ENCODE measurements at places on chromosomes 7 and 10. TPM values are rescaled to one million over a fixed set of nuclear protein-coding genes. Genes with fewer than 3 reads are reported as not detected.

Gene SFMBT2
- 2.4 TPM for total RNA-seq

Gene SPDYE11
- not detected for total RNA-seq

Gene ZNF138
- total RNA-seq, result 3.0 TPM

Gene TAS2R5
- total RNA-seq, result 0.22 TPM

Gene ZPBP
- total RNA-seq, result 0.12 TPM

Gene CCZ1B
- total RNA-seq, result 26.7 TPM

Gene ANXA8L1
- not detected for total RNA-seq

Gene GNGT1
- total RNA-seq, result not detected

Gene GHRHR
- total RNA-seq, result not detected

Gene CYP2W1
- total RNA-seq, result 0.32 TPM

Gene SPDYE6
- not detected for total RNA-seq

Gene SEMA3D
- 0.16 TPM for total RNA-seq

Gene LIPF
- total RNA-seq, result not detected

Gene VWDE
- total RNA-seq, result 1.1 TPM

Gene ZNF786
- total RNA-seq, result 1.9 TPM

Gene ZNF775
- 2.9 TPM for total RNA-seq

Gene ITIH5
- 28.6 TPM for total RNA-seq

Gene ARID5B
- total RNA-seq, result 13.0 TPM

Gene SP8
- total RNA-seq, result not detected

Gene TBX20
- total RNA-seq, result not detected

Gene CAMK2B
- 2.7 TPM for total RNA-seq

Gene TSPAN33
- total RNA-seq, result 18.2 TPM

Gene ADAM22
- total RNA-seq, result 0.65 TPM

Gene NKX6-2
- 0.09 TPM for total RNA-seq

Gene CDK1
- 1.7 TPM for total RNA-seq

Gene TMEM176B
- 20.9 TPM for total RNA-seq

Gene RAPGEF5
- total RNA-seq, result 31.6 TPM

Gene SPDYE1
- not detected for total RNA-seq

Gene PHKG1
- 0.40 TPM for total RNA-seq

Gene TFPI2
- total RNA-seq, result 20.2 TPM

Gene ANKRD2
- 0.35 TPM for total RNA-seq

Gene AKR1C3
- total RNA-seq, result 36.1 TPM

Gene SLC29A3
- 2.5 TPM for total RNA-seq

Gene EPO
- total RNA-seq, result 1.7 TPM

Gene PVRIG
- not detected for total RNA-seq

Gene EBLN1
- not detected for total RNA-seq

Gene PNLIPRP3
- not detected for total RNA-seq

Gene AOAH
- 9.0 TPM for total RNA-seq

Gene ANKRD61
- total RNA-seq, result not detected

Gene AEBP1
- 49.3 TPM for total RNA-seq

Gene IGF2BP3
- total RNA-seq, result 0.73 TPM

Gene AHR
- 6.9 TPM for total RNA-seq

Gene PITX3
- not detected for total RNA-seq

Gene TRIM50
- total RNA-seq, result 12.4 TPM

Gene PNLIPRP1
- total RNA-seq, result 8,927 TPM

Gene PAX4
- total RNA-seq, result not detected

Gene NEBL
- total RNA-seq, result 15.7 TPM

Gene LIPM
- total RNA-seq, result not detected

Gene RAB19
- 6.2 TPM for total RNA-seq

Gene ZNF438
- total RNA-seq, result 2.4 TPM

Gene ANKRD16
- total RNA-seq, result 4.8 TPM

Gene GARS1
- total RNA-seq, result 48.3 TPM

Gene VPS37D
- 2.6 TPM for total RNA-seq

Gene PLEKHS1
- total RNA-seq, result 10.1 TPM

Gene HDAC9
- total RNA-seq, result 12.3 TPM

Gene LEP
- 5.2 TPM for total RNA-seq

Gene SPDYE2
- total RNA-seq, result 0.14 TPM

Gene GGCT
- total RNA-seq, result 14.7 TPM

Data from pancreas (tissue), 10 donors.